Dermis blood vessel endothelial cell (primary cell): ENCODE measurements at places on chromosomes 5 and 9. TPM values are rescaled to one million over a fixed set of nuclear protein-coding genes. Genes with fewer than 3 reads are reported as not detected.

HNRNPK gene
- 685 and 950 TPM in 2 replicates for total RNA-seq

GLT6D1 gene
- not detected in 2 replicates for total RNA-seq

NTRK2 gene
- total RNA-seq: under 0.01 and 0.05 TPM in 2 replicates

FCN2 gene
- not detected in 2 replicates for total RNA-seq

IRX1 gene
- total RNA-seq: under 0.01 TPM in 1 of 2 replicates, not detected in the other

DEPDC1B gene
- total RNA-seq: 6.8 and 19.7 TPM in 2 replicates

OR1J2 gene
- not detected in 2 replicates for total RNA-seq

SLC36A2 gene
- total RNA-seq: not detected in 2 replicates

GPR150 gene
- 0.05 and 0.17 TPM in 2 replicates for total RNA-seq

IL3 gene
- not detected in 2 replicates for total RNA-seq

PCDHA11 gene
- 0.17 and 0.28 TPM in 2 replicates for total RNA-seq

CAMK2A gene
- not detected in 2 replicates for total RNA-seq

ORM1 gene
- total RNA-seq: not detected in 2 replicates

CDC25C gene
- total RNA-seq: 2.4 and 11.3 TPM in 2 replicates

ORM2 gene
- total RNA-seq: not detected in 2 replicates

PRSS3 gene
- 0.51 and 1.4 TPM in 2 replicates for total RNA-seq

MELK gene
- total RNA-seq: 12.9 and 42.2 TPM in 2 replicates

UBTD2 gene
- total RNA-seq: 25.7 and 29.4 TPM in 2 replicates

PLPPR1 gene
- total RNA-seq: not detected in 2 replicates

PRRX2 gene
- total RNA-seq: 0.56 and 1.2 TPM in 2 replicates

GRXCR2 gene
- total RNA-seq: not detected in 2 replicates

DAB2IP gene
- total RNA-seq: 24.3 and 38.4 TPM in 2 replicates

FGD3 gene
- total RNA-seq: 0.17 TPM in 1 of 2 replicates, not detected in the other

C9orf43 gene
- total RNA-seq: 0.23 TPM in 1 of 2 replicates, not detected in the other

CTNNAL1 gene
- total RNA-seq: 190 and 193 TPM in 2 replicates

WWC1 gene
- 1.1 and 26.2 TPM in 2 replicates for total RNA-seq

PCDHB4 gene
- 0.17 and 0.19 TPM in 2 replicates for total RNA-seq

SLC25A2 gene
- total RNA-seq: 0.09 and 0.34 TPM in 2 replicates

RECK gene
- total RNA-seq: 22.0 and 37.5 TPM in 2 replicates

YIPF5 gene
- total RNA-seq: 92.9 and 110 TPM in 2 replicates

CDK9 gene
- total RNA-seq: 102 and 116 TPM in 2 replicates

SLC24A2 gene
- total RNA-seq: not detected in 2 replicates

ISL1 gene
- total RNA-seq: not detected in 2 replicates

SLC34A1 gene
- not detected in 2 replicates for total RNA-seq

IFNA2 gene
- not detected in 2 replicates for total RNA-seq

GARIN3 gene
- not detected in 2 replicates for total RNA-seq

SPINK7 gene
- not detected in 2 replicates for total RNA-seq

NUDT2 gene
- 24.7 and 61.9 TPM in 2 replicates for total RNA-seq

SLC1A3 gene
- under 0.01 TPM in 1 of 2 replicates, not detected in the other for total RNA-seq

C9orf152 gene
- 0.05 TPM in 1 of 2 replicates, not detected in the other for total RNA-seq

PCDHB3 gene
- 0.51 TPM in 2 replicates for total RNA-seq

CYLC2 gene
- not detected in 2 replicates for total RNA-seq

XRCC4 gene
- 6.5 and 9.6 TPM in 2 replicates for total RNA-seq

CDC20B gene
- total RNA-seq: 0.05 TPM in 1 of 2 replicates, not detected in the other

IDNK gene
- total RNA-seq: 4.1 and 5.5 TPM in 2 replicates

RASGEF1C gene
- not detected in 2 replicates for total RNA-seq
